MCF 10A (cell line): ENCODE measurements at places on chromosomes 5 and 9. TPM values are rescaled to one million over a fixed set of nuclear protein-coding genes. Genes with fewer than 3 reads are reported as not detected.

ZNF618 gene
- total RNA-seq: 4.8 and 6.6 TPM in 2 replicates

GRCh38 chr5:17185773-17186172, 31.7 kb upstream of the BASP1 start:
- peak; percentile 83 for DNase-seq
- H3K36me3 ChIP-seq: no peaks in the 10 kb centered on the region
- H3K27me3 ChIP-seq: no peaks in the 10 kb centered on the region
- peaks cover 37% of the 10 kb centered on the region for H3K4me1 ChIP-seq
- no peak overlapping the region for H3K4me3 ChIP-seq

- no peaks in the 10 kb centered on the region for H3K36me3 ChIP-seq
- no peaks in the 10 kb centered on the region for H3K27me3 ChIP-seq
- H3K4me1 ChIP-seq: peaks cover 7% of the 10 kb centered on the region
- no peak for DNase-seq
- H3K4me3 ChIP-seq: no peak overlapping the region
Observed at GRCh38 chr5:30662373-30662772, 531.1 kb upstream of the CDH6 start.

C1QTNF2 gene
- total RNA-seq: not detected in 2 replicates

GRCh38 chr5:33339413-33339812, 101.4 kb upstream of the TARS1 start:
- no peaks in the 10 kb centered on the region for H3K27me3 ChIP-seq
- H3K27ac ChIP-seq: peak overlapping the region; percentile 59
- no peaks in the 10 kb centered on the region for H3K36me3 ChIP-seq
- peaks cover 36% of the 10 kb centered on the region for H3K4me1 ChIP-seq
- H3K4me3 ChIP-seq: no peak overlapping the region
- DNase-seq: no peak

- no peaks in the 10 kb centered on the region for H3K4me1 ChIP-seq
- H3K27me3 ChIP-seq: no peaks in the 10 kb centered on the region
- H3K36me3 ChIP-seq: peaks cover 20% of the 10 kb centered on the region
- DNase-seq: peak; percentile 79
Observed at GRCh38 chr5:141223112-141223783, at the start of gene PCDHB14. Gene PCDHB14, plus strand, starts transcription at chr5:141223343. Its CDS starts 163 bp downstream, at chr5:141223506.

GNA14 gene
- not detected in 2 replicates for total RNA-seq

GOLM1 gene
- 32.7 and 33.9 TPM in 2 replicates for total RNA-seq

PCDHGB1 gene
- total RNA-seq: 0.19 and 0.59 TPM in 2 replicates

FER gene
- 71.1 and 73.4 TPM in 2 replicates for total RNA-seq

RUSC2 gene
- 27.8 and 30.5 TPM in 2 replicates for total RNA-seq

- no peaks in the 10 kb centered on the region for H3K36me3 ChIP-seq
- no peaks in the 10 kb centered on the region for H3K27me3 ChIP-seq
- H3K27ac ChIP-seq: no peak overlapping the region
- H3K4me3 ChIP-seq: no peak overlapping the region
Observed at GRCh38 chr5:172683645-172684471, 42.8 kb downstream of the NEURL1B start.

- no peak overlapping the region for H3K4me3 ChIP-seq
- no peak overlapping the region for H3K27ac ChIP-seq
- peaks cover 6% of the 10 kb centered on the region for H3K36me3 ChIP-seq
- DNase-seq: peak; percentile 54
- no peaks in the 10 kb centered on the region for H3K4me1 ChIP-seq
Observed at GRCh38 chr9:136342181-136343120, 15.1 kb downstream of the GPSM1 start.

S100Z gene
- total RNA-seq: not detected in 2 replicates

QSOX2 gene
- 23.7 and 27.7 TPM in 2 replicates for total RNA-seq

DNA sequence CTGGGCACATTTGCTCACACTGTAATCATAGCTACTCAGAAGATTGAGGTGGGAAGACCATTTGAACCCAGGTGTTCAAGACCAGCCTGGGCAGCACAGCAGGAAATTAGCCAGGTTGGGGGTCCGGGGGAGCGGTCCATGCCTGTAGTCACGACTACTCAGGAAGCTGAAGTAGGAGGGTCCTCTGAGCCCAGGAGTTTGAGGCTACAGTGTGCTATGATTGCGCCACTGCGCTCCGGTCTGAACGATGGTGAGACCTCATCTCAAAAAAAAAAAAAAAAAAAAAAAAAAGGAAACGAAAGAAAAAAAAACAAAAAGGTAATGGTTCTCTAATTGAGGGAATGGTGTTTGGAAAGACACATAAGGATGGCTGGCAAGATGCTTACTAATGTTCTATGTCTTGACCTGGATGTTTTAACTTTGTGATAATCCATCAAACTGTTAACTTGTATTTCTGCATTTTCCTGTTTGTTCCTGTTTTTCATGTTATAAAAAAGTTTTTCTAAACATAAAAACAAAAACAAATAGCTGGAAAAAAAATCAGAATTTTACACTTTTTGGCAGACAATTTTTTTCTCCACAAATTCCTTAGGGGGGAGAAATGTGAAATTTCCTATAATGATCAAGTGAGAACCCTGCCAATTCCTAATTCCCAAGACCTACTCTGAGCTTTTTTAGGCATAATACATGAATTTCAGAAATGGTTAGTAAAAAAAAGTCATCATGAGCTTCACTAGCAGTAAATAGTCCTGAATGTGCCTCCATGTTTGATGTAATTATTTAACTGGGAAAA, 96.9 kb downstream of the DENND1A start:
- no peak overlapping the region for H3K27ac ChIP-seq
- no peaks in the 10 kb centered on the region for H3K27me3 ChIP-seq
- no peaks in the 10 kb centered on the region for H3K4me1 ChIP-seq
- peaks cover 12% of the 10 kb centered on the region for H3K36me3 ChIP-seq
- no peak overlapping the region for H3K4me3 ChIP-seq
- DNase-seq: no peak

DNA sequence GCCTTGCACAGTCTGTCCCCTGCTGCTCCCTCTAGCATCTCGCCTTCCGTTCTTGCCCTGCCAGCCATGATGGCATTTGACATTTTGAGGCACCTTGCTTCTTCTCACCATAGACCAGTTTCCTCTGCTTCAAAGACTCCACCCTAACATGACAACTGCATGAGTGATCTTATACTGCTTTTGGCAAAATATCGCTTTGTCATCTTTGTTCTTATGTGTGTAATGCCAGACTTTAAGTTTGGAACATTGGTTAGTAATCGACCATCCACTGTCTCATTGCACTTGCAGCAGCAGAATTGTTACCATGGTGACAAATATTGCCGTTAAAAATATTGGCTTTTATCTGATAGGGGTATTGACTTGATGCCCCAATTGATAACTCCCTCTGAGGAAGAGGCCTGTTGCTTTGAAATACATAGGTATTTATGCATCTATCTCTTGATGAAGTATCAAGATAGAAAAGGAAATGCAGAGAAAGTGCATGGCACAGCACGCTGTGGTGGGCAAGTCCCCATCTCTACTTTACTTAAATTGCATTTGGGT, 6.8 kb downstream of the GARIN3 start:
- no peak overlapping the region for H3K4me3 ChIP-seq
- DNase-seq: no peak
- no peaks in the 10 kb centered on the region for H3K27me3 ChIP-seq
- no peak overlapping the region for H3K27ac ChIP-seq
- H3K36me3 ChIP-seq: no peaks in the 10 kb centered on the region

DNA sequence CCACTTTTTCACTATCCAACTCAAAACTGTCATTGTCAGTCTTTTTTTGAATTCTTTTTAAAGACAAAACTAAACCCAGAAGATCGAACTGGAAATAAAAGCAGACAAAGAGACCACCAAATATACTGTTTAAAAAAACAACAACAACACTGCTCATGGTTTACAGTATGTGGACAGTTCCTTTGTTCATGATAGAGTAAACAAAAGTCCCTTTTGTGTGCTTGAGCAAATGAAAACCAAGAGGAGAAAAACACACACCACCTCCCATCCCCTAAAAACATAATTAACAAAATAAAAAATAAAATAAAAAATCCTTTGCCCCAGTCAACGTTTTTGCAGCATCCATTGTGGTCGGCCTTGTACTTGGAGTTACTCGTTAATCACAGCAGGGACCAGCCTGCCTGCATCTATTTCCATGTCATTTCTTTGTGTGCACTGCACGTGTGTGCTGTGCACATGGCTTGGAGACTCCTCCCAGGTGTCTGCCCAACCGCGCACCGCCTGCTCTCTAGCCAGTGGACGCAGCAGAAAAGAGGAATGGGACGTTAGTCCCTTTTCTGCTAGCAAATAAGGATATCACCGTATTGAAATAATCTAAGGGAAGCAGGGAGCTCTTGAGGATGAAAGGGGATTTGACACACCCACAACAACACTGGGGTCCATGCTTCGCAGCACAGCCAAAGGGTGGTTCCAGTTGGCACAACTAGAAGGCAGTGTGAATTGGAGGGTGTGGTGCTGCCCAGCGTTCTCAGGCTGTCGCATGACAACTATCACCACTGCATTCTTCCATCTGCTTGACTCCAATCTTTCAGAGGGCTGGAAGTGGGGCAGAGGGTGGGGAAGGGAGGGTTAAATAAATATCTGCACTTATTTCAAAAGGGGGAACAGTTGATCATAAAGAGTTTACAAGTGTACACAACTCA, 130.0 kb downstream of the SEMA6A start:
- no peak for DNase-seq
- no peak overlapping the region for H3K27ac ChIP-seq
- peaks cover 7% of the 10 kb centered on the region for H3K4me1 ChIP-seq
- H3K4me3 ChIP-seq: no peak overlapping the region

DNA sequence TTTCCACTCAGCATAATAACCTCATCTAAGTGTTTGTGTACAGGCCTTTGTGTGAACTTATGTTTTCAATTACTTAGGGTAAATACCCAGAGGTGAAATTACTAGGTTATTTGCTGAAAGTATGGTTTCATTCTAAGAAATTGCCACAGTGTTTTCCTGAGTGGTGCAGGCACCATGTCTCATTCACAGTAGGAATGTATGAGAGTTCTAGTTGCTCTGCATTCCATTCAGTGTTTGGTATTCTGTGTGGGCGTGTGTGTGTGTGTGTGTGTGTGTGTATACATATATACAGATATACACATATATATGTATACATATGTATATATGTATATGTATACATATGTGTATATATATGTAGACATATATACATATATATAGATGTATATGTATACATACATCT, 8.8 kb upstream of the SVEP1 start:
- no peak overlapping the region for H3K4me3 ChIP-seq
- H3K27me3 ChIP-seq: no peaks in the 10 kb centered on the region
- no peaks in the 10 kb centered on the region for H3K36me3 ChIP-seq
- no peak for DNase-seq

- H3K27me3 ChIP-seq: no peaks in the 10 kb centered on the region
- H3K27ac ChIP-seq: no peak overlapping the region
- no peaks in the 10 kb centered on the region for H3K4me1 ChIP-seq
- DNase-seq: no peak
Observed at GRCh38 chr5:127418974-127419682, 98.3 kb upstream of the PRRC1 start.

- no peaks in the 10 kb centered on the region for H3K36me3 ChIP-seq
- no peak overlapping the region for H3K4me3 ChIP-seq
- no peak overlapping the region for H3K27ac ChIP-seq
- no peak for DNase-seq
Observed at GRCh38 chr9:89744255-89744648, 139.4 kb downstream of the GADD45G start.

DNA sequence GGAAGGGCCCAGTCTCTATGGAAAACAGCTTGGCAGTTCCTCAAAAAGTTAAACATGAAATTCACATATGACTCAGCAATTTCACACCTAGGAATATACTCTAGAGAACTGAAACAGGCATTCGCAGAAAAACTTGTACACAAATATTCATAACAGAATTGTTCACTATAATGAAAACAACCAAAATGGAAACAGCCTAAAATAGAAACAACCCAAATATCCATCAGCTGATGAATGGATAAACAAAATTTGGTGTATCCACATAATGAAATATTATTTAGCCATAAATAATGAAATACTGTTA, 4.8 kb upstream of the GPR150 start:
- no peak overlapping the region for H3K27ac ChIP-seq
- no peaks in the 10 kb centered on the region for H3K36me3 ChIP-seq
- H3K4me3 ChIP-seq: no peak overlapping the region
- H3K27me3 ChIP-seq: no peaks in the 10 kb centered on the region

GPRIN1 gene
- 3.0 and 3.7 TPM in 2 replicates for total RNA-seq

- H3K4me1 ChIP-seq: no peaks in the 10 kb centered on the region
- no peak for DNase-seq
- no peak overlapping the region for H3K4me3 ChIP-seq
- no peaks in the 10 kb centered on the region for H3K27me3 ChIP-seq
Observed at GRCh38 chr5:65696892-65697291, 25.0 kb downstream of the SGTB start.

BTNL8 gene
- total RNA-seq: not detected in 2 replicates
